ENCODE measurements at places on chromosomes 3 and 15.

- DNase-seq = no peak
These were observed 36.4 kb downstream of the MECOM start for GRCh38 chr3:169627073-169627472.

DNA sequence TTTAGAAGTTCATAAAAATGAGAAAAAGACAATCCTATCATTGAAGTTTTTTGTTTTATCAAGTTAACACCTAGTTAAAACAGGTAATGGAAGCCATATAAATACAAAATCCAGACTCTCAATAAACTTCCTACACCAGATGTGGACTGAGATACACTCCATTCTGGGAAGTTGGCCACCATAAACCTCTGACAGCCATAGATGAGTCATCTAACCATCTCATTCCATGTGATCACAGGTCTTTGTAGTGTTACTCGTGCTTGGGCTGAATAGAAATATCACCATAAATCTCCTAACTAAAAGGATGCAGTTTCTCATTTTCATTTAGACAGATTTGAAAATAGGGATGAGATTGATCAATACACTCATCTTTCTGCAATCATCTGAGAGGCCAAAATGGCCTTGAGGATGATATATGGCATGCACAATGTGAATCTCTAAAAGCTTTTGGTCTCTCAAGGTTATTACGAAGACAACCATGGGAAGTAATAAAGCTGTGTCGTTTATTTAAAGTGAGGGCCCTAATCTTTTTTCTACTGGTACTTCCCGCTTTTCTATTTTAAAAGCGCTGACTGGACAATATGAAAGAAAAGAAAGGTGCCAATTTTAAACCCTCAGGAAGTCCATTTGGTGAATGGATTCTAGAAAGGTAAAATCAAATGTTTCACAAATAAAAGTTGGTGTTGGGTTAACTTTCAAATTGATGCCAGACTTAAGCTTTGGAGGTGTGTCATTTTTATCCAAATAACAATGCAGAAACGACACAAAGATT lies 155.5 kb downstream of the POLR2M start:
- DNase-seq = peak; percentile 83

DNA sequence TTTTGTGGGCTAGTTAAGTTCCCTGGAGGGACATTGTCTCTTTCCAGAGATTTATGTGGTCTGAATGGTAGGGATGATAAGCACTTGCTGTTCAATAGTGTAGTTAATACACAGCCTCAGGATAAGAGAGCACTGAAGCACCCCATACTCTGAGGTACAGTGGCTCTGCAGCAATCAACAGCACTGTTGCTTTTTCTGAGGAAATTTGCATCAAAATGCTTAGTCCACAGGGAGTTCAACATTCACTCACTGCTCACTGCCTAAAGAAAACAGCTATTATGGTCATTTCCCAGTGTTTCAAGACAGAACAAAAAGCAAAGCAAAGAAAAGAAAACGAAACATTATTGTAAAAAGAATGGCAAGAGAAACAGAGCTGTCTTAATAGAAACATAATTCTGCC lies 441.9 kb downstream of the PLOD2 start:
- no peak for DNase-seq

- no peak for DNase-seq
These were observed 196.0 kb downstream of the LRTM1 start for GRCh38 chr3:54731732-54732445.

- peak; percentile 27 for DNase-seq
These were observed 5.6 kb downstream of the PRTG start for GRCh38 chr15:55737373-55737772.

All from ELR (cell line).